ENCODE measurements at places on chromosomes 5 and 9.

- no peak for DNase-seq
Measured at GRCh38 chr9:97280755-97281330, 26.6 kb upstream of the CCDC180 start.

- DNase-seq, result no peak
Measured at GRCh38 chr5:154783774-154784460, 28.7 kb downstream of the LARP1 start.

GRCh38 chr9:33197279-33198152 lies 30.4 kb upstream of the B4GALT1 start:
- DNase-seq, result no peak

GRCh38 chr9:124818431-124819281 lies 34.6 kb upstream of the WDR38 start:
- DNase-seq, result no peak

DNA sequence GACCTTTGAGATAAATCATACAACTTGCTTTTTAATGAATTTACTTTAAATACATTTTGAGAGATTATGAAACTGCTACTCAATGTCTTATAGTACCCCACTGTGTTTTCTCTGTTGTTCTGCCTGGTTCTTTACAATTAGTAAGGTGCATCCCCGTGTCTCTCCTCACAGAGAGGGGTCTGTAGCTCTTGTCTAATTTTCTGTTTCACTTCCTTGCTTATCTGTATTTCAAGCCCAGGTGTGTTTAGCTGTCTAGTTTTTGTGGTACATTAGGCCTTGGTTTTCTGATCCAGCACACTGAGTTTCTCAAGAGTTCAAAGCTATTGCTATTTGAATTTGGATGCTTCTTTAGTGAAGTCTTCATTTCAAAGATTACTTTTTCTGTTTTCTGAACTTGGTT lies 105.1 kb downstream of the MAST4 start:
- no peak for DNase-seq

GRCh38 chr9:127283917-127284497 lies 19.4 kb downstream of the GARNL3 start:
- DNase-seq, result no peak

DNA sequence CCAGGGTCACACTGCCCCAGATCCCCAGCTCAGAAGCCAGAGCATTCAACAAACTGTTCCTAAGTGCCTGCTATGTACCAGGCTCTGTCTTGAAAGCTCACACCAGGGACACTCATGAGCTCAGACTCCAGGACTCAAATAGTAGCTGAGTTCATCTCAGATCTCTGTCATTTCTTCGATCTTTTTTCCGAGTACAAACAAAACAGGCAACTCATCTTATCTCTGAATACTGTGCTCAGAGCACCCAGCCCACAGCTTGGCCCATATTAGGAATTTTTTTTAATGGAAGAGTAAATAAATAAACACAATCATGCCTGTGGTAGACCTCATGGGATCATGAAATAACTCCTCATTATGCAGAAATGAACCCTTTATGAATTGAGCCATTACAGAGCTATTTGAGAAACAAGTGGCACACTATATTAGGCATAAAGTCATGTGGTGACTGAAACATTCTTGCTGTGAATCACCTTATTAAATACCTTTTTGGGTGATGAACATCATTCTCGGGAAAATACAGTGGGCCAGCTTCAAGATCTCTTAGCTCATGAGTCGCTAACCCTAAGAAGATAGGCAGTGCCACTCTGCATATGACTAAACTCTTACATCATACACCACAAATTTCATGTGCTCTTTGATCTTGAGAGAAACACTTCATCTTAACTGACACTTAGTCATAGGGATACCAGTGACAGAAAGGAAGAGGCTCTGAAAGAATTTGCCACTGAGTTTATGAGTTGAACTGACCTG lies 9.9 kb downstream of the SH3RF2 start:
- DNase-seq, result no peak

DNA sequence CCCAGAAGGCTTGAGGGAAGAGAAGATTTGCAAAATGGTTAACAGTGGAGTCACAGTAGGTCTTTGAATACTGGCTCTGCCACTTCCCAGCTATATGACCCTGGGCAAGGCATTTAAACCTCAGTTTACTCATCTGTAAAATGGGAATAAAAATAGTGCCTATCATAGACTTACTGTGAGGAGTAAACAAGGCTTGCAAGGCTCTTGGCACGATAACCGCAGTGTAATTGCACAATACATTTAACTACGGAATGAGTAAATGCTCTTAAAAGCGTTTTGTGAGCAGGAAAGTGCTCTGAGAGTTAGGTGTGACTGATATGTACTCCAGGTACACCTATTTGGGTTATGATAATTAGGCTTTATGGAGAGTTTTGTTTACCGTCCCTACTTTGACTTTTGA lies 8.4 kb downstream of the SLC36A3 start:
- no peak for DNase-seq

DNA sequence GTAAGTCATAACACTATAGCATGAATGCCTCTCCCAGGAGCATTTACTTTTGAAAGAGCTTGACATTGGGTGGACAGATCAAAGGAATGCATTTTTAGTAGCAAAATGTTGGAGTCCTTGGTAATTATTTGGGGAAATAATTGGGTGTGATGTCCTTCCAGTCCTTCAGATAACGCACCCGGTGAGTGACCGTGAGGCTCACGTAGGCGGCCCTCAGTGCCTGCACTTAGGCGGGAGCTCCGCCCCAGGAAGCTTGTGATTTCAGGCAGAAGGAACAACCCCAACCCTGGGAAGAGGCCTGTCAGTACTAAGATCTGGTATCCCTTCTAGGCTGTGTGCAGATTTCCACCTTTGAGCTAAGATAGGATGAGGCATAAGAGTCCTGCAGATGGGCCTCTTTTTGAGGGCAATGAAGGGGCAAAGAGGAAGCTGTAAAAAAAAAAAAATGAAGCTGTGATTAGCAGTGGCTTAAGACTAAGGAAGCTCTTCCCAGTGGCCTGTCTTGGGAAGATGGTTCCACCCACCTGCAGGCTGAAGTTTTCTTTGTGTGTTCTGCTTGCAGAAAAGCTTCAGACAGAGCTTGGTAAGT lies 14.9 kb downstream of the BTNL9 start:
- DNase-seq, result no peak

GRCh38 chr9:130667120-130667435 lies 2.7 kb downstream of the PRDM12 start:
- no peak for DNase-seq

DNA sequence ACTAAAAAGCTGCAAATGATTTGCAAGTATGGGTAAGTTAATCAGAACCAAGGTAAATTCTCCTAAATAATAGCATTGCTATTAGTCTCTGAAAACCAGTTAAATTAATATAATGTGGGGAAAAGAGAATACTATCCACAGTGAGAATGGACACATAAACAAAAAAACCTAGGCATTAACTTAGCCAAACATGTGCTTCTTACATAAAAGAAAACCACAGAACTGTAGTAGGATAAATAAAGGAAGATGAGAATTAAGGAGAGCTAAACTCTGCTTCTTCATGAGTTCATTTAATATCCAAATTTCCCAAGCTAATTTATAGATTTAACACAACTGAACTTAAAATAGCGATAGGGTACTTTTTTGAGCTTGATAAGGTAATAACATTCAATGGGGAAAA lies 31.8 kb downstream of the ABCA1 start:
- no peak for DNase-seq

DNA sequence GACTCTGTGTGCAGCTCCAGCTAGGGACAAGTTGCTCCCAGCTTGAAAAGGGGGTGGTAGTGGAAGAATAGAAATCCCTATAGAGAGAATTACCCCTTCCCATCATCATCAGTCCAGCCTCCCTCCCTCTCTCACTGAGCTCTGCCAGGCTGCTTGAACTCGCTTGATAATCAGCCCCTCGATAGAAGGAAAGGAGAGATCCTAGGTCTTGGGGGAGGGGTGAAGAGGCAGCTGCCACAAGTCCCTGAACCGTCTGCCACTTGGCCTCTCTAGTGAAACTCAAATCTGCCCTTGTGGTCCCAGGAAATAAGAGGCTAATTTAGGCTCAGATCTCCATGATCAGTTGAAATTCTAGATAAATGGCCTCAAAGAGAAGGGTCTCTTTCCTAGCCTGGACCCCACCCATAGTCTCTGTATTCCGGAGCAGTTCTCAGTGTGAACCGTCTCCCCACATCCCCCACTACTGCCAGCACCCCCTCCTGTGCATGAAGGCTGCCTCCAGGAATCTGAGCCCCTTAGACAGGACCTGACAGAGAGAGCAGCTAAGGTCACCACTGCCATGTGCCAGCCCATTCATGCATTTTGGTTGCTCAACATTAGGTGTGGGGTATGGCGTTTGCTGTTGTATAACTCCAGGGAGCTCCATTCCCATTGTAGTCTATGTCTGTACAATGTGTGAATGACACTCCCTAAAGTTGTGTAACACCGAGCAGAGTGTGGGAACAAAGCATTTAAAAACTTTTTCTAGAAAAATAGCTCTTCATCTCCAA lies 5.5 kb downstream of the DNAJB5 start:
- DNase-seq, result no peak

- no peak for DNase-seq
Measured at GRCh38 chr9:21316860-21317259, 11.7 kb upstream of the IFNA5 start.

DNA sequence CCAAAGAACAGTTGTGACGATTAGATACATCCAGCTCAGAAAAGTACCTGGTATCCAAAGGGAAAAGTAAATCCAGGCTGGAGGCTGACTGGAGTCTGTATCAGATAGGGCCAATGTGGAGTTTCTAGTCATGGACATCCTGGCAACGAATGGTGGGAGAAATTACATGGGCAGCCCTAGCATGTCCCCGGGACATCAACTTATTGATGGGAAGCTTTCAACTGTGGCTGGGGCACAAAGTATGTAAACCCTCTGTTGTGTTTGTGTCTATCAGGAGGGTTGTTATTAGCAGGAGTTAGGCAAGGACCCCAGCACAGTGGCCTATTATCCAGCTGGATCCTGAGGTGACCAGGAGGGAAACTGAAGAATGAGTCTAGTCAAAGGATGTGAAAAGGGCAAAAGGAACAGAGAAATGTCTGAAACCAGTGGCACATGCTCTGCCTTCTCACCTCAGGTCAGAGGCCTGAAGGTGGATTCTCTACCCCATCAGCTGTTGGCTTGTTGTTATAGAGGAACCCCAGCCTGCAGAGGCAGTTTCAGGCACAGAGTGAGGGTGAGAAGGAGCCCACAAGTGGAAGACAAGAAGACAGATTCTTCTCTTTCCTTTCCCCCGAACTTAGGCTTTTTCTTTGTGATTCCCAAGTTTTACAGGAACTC lies 19.9 kb downstream of the IFNW1 start:
- DNase-seq, result no peak

DNA sequence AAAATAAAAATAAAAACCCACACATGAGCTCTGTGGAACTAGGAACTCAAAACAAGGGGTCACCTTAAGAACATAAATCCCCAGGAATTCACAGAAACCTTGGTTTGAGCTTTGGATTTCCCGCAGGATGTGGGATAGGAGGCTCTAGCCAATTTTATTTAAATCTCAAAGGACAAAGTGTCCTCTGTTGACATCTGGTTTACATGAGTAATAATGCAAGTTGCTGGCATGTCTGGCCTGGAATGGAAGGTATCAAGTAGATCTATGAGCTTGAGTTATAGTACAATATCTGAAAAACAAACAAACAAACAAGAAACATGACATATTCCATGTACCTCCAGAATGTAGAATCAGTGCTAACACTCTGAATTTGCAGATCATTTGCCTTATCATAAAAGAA lies 94.2 kb upstream of the SLIT3 start:
- DNase-seq, result no peak
